ENCODE measurements at places on chromosomes 5 and 9.

DNA sequence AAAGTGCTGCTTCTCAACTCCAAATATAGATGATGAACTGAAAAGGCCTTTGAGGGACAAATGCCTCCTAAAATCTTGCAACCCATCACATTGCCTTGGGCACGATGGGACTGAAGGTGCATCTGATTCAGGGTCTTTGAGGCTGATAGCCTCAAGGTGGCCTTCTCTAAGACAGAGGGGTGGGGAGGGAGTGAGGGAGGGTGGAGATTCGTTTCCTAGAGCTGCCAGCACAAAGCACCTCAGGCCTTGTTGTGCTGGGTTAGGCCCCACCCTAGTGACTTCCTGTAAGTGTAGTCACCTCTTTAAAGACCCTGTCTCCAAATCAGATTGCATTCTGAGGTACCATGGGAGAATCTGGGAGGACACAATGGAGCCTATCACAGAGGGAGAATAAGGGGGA, 57.1 kb downstream of the BARX1 start:
- DNase-seq: no peak

DNA sequence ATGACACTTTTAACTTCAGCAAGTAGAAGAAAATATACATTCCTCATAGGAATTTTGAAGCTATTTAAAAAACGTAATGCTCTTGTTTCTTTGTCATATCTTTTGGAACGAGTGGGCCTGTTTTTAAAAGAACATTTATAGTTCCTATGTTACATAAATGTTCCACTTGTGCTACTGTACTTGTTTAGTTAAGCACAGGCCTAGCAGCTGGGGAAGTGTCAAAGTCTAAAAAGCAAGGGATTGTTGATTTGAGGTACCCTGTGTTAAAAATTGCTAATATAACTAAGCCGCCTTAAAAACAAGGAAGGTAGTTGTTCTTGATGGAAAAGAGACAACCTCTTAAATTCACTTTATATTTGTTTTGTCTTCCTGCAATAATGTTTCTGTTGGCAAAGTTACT, 27.2 kb upstream of the ELL2 start:
- no peak for DNase-seq

DNA sequence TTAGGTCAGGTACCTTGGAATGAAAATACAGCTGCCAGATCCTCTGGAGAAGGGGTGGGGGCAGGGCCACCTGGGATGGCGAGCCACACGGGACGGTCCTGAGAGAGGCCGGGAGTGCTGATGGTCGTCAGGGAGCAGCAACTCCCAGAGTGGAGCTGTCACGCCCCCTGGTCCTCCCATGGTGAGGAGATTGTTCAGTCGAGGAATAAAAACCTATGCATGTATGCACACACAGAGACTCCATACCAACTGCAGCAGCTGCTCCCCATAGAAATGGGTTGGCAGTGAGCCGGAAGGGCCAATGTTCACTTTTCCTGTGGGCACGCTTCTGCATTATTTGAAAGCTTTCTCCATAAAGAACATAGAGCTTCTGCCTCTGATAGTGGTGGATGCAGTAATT, 45.2 kb upstream of the SEMA4D start:
- DNase-seq: no peak

DNA sequence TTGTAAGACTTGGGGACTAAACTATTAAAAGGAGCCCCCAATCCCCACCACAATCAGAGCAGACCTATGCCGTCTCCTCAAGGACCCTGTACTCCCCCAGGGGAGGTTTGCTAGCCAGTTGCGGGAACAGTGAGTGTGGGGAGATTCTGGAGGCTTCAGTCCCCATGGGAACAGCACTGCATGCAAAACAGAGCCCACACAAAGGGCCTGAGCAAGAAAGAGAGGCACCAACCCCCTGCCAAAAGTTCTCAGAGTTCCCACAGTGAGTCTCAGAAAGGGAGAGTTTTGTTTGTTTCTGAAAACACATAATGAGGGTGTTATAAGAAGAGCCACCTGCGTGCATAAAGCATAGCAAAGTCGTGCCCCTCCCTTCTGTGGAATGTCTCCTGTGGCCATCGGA, 56.6 kb downstream of the CFAP90 start:
- DNase-seq: no peak

GRCh38 chr9:77502568-77502967, 145.6 kb downstream of the GNA14 start:
- no peak for DNase-seq

GRCh38 chr5:117954331-117954730, 1034.0 kb downstream of the DTWD2 start:
- DNase-seq: no peak

GRCh38 chr5:19488786-19489185, 499.2 kb downstream of the CDH18 start:
- no peak for DNase-seq

Measured in kidney glomerular epithelial cell (primary cell).